ENCODE measurements at places on chromosomes 7 and 10.

GRCh38 chr7:74401137-74401859 is 52.4 kb upstream of the GTF2IRD1 start:
- no peak overlapping the region for H3K27ac ChIP-seq
- H3K4me3 ChIP-seq, result no peak overlapping the region
- no peaks in the 10 kb centered on the region for H3K36me3 ChIP-seq
- H3K4me1 ChIP-seq, result no peaks in the 10 kb centered on the region
- peak; percentile 71 for DNase-seq
- no peaks in the 10 kb centered on the region for H3K27me3 ChIP-seq

DNA sequence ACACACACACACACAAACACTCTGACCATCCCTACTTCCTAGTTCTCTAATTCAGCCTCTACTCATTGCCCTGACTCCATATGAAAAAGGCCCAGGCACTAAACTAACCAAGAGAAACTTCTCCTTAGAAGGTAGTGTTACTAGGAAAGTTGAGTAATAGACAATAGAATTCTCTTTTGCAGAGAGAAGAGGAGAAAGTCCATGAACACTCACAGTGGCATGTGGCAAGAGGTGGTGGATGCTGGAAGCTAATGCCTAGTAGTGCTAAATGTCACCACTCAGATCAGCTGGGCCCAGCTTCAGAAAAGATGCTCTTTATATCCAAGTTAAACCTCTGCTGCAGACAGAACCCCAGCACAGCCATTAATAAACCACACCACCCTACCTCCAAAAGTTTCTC is 58.2 kb downstream of the SORBS1 start:
- no peak overlapping the region for H3K4me3 ChIP-seq
- no peaks in the 10 kb centered on the region for H3K27me3 ChIP-seq
- H3K27ac ChIP-seq, result no peak overlapping the region
- no peak for DNase-seq
- no peaks in the 10 kb centered on the region for H3K36me3 ChIP-seq

DNA sequence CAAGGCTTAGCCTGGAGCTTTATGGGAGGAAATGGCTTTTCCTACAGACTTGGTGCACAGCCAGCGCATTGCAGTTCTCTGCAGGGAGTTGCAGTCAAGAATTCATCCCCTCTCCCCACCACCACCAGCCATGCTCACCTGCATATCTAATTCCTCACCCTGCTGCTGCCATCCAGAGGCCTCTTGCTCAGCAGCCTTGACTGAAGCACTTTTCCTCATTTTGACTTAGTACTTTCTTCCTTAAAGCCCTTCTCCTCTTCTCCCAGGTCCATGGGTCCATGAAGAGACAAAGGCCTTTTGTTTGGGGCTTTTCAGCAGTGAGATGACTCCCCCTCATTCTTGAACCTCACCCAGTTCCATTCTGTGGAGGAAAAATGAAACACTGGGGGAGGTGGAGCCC is 39.7 kb upstream of the GPR141 start:
- no peaks in the 10 kb centered on the region for H3K36me3 ChIP-seq
- H3K27me3 ChIP-seq, result no peaks in the 10 kb centered on the region
- H3K4me3 ChIP-seq, result no peak overlapping the region
- H3K27ac ChIP-seq, result peak overlapping the region; percentile 21

DNA sequence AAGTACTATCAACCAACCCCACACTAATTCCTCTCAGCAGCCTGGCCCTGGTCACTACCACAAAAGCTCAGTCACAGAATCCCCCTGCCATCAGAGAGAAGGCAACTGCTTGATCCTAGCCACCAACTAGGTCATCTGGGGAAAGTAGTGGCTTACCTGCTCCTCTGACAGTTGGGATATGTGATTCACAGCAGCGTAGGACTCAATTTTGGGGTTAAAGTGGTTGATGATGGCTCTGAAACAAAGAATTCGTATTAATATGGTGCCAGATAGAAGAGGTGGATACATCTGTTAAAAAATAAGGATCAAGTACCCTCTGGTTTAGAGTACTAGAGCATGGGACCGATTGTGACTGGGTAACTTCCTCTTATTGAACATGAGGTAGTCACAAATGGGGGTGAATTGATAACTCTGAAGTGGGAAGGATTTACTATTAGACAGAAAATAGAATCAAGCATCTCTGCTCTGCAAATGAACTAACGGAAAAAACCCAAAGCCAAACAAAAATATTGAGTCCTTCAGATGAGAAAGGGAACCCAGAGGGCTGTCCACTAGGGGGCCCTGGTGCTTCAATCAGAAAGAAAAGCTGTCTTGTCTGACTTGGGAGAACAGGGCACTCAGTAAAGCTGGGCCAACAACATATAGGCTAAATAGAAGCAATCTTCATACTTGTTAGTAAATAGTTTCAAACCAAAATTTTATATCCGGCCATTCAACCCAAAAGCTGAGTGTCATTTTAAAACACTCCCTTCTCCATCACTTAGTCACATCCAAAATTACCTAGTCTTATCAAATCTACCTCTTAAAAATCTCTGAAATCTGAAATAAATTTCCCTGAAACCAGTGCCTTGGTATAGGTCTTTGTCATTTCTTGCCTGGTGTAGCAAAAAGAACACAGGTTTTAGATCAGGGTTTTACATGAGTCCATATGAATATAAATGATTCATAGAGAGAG is 45.9 kb upstream of the KCNIP2 start:
- H3K27ac ChIP-seq, result no peak overlapping the region
- H3K36me3 ChIP-seq, result no peaks in the 10 kb centered on the region

- no peaks in the 10 kb centered on the region for H3K36me3 ChIP-seq
- H3K4me1 ChIP-seq, result peaks cover 29% of the 10 kb centered on the region
- H3K4me3 ChIP-seq, result no peak overlapping the region
- H3K27ac ChIP-seq, result peak overlapping the region; percentile 70
- DNase-seq, result no peak
Measured at GRCh38 chr7:47610506-47611044, 28.7 kb upstream of the TNS3 start.

DNA sequence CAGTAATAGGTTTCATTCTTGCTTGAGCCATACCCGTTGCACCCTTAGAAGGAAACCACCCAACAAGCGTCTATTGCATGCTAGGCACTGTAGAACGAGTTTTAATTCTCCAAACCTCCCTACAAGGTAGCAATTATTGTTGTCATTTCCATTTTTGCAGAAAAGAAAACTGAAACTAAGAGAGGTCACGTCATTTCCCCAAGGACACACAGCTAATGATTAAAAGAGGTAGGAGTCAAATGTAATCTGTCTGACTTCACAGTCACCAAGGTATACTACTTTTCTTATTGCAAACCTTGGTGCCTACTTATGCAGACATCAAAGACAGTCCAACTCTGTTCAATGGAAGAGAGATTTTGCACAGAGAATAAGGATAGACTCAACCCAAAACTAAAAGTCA is 49.1 kb upstream of the C1QL3 start:
- no peak overlapping the region for H3K27ac ChIP-seq
- no peaks in the 10 kb centered on the region for H3K36me3 ChIP-seq
- no peak for DNase-seq
- H3K4me1 ChIP-seq, result no peaks in the 10 kb centered on the region

GRCh38 chr7:22356701-22357310 is at the start of gene RAPGEF5:
RAPGEF5 (minus strand) TSS chr7:22357154; CDS start chr7:22357060, 94 bp downstream.
- peaks cover 4% of the 10 kb centered on the region for H3K4me1 ChIP-seq
- no peaks in the 10 kb centered on the region for H3K27me3 ChIP-seq
- peak within 1 kb of the TSS; percentile 21 for H3K4me3 ChIP-seq

Data from thyroid gland (tissue), 4 donors.